ENCODE measurements at places on chromosomes 12 and 14. TPM values are rescaled to one million over a fixed set of nuclear protein-coding genes. Genes with fewer than 3 reads are reported as not detected.
A peak's percentile ranks its signal among the peaks of the same experiment; 100 is the strongest.

Gene TTC7B
- 46.4 TPM for polyA plus RNA-seq

Gene GALNT16
- 2.7 TPM for polyA plus RNA-seq

Gene KLHL33
- 0.60 TPM for polyA plus RNA-seq

Gene TMBIM4
- 140 TPM for polyA plus RNA-seq

Gene SLC41A2
- polyA plus RNA-seq, result 6.6 TPM

Gene GPR84
- polyA plus RNA-seq, result 0.15 TPM

Gene CAPS2
- 11.5 TPM for polyA plus RNA-seq

Gene CACNA2D4
- 1.9 TPM for polyA plus RNA-seq

Gene TPH2
- polyA plus RNA-seq, result 0.10 TPM

Gene HOXC9
- polyA plus RNA-seq, result 25.2 TPM

Gene BLOC1S1
- 101 TPM for polyA plus RNA-seq

Gene TC2N
- 10.0 TPM for polyA plus RNA-seq

Gene POTEG
- not detected for polyA plus RNA-seq

Gene POTEM
- polyA plus RNA-seq, result not detected

Gene FOXN4
- polyA plus RNA-seq, result 2.9 TPM

Gene ASPG
- 12.3 TPM for polyA plus RNA-seq

Gene KRT74
- polyA plus RNA-seq, result not detected

DNA sequence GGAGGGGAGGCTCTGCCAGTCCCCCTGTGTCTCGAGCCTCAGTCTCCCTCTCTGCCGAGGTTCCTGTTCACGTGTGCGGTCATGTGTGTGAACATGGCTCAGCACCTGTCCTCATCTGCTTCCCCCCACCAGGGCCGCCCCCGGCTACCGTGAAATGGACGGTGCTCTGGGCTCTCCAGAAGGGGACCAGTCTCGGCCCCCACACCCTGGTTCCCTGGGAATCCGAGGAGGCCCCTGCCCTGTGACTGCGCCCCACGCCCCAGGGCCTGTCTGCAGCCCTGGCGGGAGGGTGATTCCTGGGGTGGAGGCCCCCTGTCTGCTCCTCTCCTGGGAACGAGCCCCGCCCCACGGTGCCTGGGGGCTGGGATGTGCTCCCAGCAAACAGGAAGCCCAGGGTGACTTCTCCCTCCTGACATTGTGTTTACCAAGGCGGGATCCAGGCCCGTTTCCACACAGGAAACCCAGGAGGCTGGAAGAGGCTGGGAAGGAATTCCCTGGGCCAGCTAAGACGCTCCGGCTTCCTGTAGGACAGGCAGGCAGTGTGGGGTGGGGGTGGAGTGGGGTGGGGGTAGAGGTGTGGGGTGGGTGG is 46.6 kb downstream of the KIF26A start:
- DNase-seq, result no peak

DNA sequence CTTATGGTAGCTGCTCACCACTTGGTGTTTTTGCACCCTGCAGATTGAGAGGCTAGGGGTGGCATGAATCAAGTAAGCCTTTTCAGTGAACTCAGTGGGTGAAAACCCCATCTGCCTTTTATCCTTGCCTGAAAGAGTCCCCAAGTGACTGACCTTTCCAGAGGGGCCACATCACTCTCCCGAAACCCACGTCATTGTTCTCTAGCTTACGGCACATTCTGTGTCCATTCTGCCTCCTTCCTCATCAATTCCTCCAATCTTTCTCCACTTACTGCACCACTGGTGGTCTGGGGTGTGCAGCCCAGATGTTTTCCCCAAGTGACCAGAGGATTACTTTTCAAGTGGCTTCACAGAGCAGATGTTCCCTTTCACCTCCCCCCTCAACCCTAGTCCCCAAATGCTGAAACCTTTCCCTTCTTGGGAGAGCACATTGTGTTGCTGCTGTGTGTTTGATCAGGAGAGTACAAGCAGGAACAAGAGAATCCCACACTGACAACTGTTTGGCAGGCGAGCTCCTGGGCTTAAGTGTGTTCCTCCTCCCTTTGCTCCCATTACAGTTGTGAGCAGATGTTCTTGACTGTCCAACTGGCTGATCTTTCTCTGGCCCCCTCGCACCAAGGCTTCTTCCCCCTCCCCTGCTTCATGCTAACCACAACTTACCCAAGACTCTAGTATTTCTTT is 138.0 kb upstream of the IGF1 start:
- no peak for DNase-seq

- DNase-seq, result no peak
Observed at GRCh38 chr12:130286741-130287440, 50.8 kb upstream of the PIWIL1 start.

- no peak for DNase-seq
Observed at GRCh38 chr12:3752096-3752709, 706 bp downstream of the CRACR2A start.

- no peak for DNase-seq
Observed at GRCh38 chr14:46381674-46382073, 269.9 kb downstream of the RPL10L start.

DNA sequence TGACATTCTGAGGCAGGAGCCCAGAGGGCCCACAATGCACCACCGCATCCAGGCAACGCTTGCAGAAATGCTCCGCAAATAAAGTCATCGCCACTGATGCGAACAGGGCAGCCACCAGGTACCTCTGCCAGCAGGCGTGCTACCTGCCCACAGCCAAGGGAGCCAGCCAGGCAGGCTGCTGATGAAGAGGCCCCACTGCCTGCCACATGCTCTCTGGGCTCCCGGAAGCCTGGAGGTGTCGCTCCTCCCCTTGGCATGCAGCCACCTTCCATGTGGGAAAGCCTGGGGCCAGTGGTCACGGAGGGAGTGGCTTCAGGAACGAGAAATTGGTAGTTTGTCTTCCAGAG is 14.7 kb downstream of the GPR132 start:
- DNase-seq, result no peak

- DNase-seq, result no peak
Observed at GRCh38 chr14:59331217-59331616, 134.0 kb downstream of the GPR135 start.

GRCh38 chr14:76710056-76711010 is 50.9 kb upstream of the VASH1 start:
- peak; percentile 46 for DNase-seq

GRCh38 chr12:98939350-98939749 is 294.3 kb downstream of the APAF1 start:
- no peak for DNase-seq

DNA sequence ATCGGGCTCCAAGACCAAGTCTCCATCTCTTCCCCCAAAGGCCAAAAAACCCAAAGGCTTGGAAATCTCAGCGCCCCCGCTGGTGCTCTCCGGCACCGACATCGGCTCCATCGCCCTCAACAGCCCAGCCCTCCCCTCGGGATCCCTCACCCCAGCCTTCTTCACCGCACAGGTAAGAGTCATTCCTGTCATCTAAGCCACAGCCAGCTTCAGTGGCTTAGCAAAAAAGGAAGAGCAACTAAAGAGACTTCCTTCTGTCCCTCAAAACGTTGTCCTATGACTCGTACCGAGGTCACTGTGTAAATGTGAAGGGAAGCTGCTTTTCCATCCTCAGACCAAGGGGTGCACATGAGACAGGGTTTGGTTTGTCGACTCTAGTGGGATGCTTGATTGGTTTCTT is 53.4 kb downstream of the ELK3 start:
- no peak for DNase-seq

GRCh38 chr12:64459394-64459891 is 7.5 kb downstream of the TBK1 start:
- DNase-seq, result no peak

DNA sequence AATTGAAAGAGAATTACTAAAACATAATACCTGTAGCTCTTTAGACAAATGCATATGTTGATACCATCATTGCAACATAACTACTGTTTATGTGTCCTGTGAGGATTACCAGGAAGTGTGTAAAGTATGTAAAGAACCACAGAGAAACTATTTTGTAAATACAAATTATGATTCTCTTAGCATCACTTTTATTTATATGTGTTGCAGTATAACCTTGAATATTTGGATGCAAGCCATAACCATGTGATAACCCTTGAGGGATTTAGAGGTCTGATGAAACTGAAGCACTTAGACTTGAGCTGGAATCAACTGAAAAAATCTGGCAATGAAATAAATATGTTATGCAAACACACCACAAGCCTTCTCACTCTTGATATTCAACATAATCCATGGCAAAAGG is 77.5 kb downstream of the LRRC9 start:
- DNase-seq, result no peak

- DNase-seq, result no peak
Observed at GRCh38 chr12:32876004-32876403, 20.6 kb downstream of the PKP2 start.

GRCh38 chr12:19909418-19909817 is 458.9 kb upstream of the PDE3A start:
- DNase-seq, result no peak

GRCh38 chr12:2523844-2524243 is 270.9 kb upstream of the FKBP4 start:
- DNase-seq, result no peak

GRCh38 chr14:91103116-91103515 is 10.8 kb upstream of the DGLUCY start:
- no peak for DNase-seq

DNA sequence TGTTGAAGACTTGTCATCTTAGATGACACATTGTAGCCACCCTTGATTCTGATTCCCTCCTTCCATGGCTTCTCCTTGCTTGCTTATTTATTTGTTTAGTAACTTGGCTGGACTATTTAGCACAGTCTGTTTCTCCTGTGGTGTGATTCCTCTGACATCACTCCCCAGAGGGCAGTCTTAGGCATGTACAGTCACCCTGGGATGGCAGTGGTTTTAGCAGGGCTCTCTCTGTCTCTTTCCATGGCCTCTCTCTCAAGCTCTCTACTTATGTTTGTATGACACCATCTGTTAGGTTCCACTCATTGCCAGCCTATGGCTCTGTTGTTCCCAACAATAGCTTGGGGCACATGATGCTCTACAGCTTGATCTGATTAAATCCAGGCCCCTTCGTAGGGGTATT is 158.3 kb downstream of the ADGRD1 start:
- no peak for DNase-seq
